ENCODE measurements at places on chromosomes 1 and 21. TPM values are rescaled to one million over a fixed set of nuclear protein-coding genes. Genes with fewer than 3 reads are reported as not detected.

- no peak for DNase-seq
These were observed 24.9 kb downstream of the SYT11 start for GRCh38 chr1:155884031-155884960.

GRCh38 chr1:239922778-239923522, 168.7 kb upstream of the FMN2 start:
- DNase-seq = peak; percentile 4

The CLDN17 gene
- not detected for total RNA-seq

The DEGS1 gene
- total RNA-seq = 40.9 TPM

- no peak for DNase-seq
These were observed 19.0 kb upstream of the MFN2 start for GRCh38 chr1:11961230-11961629.

- no peak for DNase-seq
These were observed 199.4 kb upstream of the PTGFR start for GRCh38 chr1:78291418-78291817.

All from activated naive CD8-positive, alpha-beta T cell treated with anti-CD3 and anti-CD28 coated beads for 36 hours (primary cell).